ENCODE measurements at places on chromosomes 4 and X.

- DNase-seq: no peak
These were observed 47.8 kb upstream of the HSD17B10 start for GRCh38 chrX:53481816-53482465.

- DNase-seq: no peak
These were observed 85.9 kb downstream of the GATB start for GRCh38 chr4:151674804-151675391.

DNA sequence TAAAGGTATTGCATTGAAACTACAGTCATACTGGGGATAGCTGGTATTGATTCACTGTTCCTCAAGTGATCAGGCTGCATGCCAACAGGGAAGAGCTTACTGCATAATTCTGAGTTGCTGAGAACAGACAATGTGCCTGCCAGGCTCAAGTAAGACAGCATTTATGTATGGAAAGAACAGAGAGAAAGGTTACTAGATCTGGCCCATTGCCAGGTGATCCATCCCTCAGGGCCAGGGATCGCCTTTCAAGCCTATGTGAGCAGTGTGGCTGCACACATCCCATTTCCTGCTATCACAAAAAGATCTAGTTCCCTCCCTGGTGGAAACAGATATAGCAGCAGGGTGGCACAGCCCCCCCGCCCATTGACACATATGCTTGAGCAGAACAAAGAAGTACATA is 254.0 kb downstream of the TMA16 start:
- no peak for DNase-seq

DNA sequence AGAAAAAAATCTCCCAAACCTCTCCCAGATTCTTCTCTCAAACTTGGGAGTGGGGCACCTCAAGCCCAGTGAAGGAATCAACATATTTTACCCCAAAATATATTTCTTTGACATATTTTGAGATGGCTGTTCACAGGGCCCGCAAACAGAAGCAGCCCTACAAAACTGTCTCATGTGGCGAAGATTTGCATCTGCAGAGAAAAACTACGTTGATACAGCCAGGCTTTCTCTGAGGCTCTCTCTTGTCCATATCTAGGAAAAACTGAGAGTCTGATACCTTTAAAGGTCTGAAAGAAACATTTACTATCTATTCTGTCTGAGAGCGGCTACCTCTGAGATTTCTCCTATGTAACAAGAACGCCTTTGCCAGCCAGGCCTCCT is 23.3 kb upstream of the TMSB4X start:
- no peak for DNase-seq

DNA sequence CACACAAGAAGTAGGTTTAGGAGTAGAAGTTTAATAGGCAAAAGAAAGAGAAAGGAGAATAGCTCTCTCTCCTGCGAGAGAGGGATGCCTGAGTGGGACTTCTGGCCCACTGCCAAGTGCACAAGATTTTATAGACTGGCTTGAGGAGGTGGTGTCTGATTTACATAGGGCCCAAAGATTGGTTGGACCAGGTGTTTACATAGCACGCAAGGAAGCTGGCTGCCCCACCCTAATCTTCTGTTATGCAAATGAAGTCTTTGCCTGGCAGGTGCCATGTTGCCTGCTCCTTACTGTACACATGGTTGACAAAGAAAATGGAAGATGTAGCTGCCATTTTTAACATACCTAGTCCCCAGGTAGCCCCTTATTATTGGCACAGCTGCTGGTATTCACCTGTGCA is 170.8 kb upstream of the GATB start:
- no peak for DNase-seq

- DNase-seq: peak; percentile 31
These were observed 108.4 kb downstream of the DOCK11 start for GRCh38 chrX:118603981-118604380.

DNA sequence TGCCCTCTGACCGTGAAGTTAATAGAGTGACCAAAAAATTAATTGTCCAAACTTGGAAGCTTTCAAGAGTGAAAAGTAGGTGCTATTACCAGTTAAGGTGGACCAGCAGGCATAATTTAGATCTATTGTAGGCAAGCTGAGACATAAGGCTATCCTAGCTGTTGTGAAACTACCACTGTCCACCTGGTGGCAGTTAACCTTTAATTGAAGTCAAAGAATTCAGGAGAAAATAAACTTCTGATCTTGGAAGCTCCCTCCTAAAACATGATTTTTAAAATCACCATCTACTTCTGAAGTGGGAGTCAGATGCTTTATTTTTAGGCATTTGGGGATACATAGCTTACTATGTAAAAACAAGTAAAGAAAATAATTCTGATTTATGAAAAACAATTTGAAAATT is 636.3 kb upstream of the HTR2C start:
- no peak for DNase-seq

- no peak for DNase-seq
These were observed 85.8 kb downstream of the DCTD start for GRCh38 chr4:182831376-182831775.

- DNase-seq: no peak
These were observed 568 bp downstream of the FHDC1 start for GRCh38 chr4:152936446-152937335.

DNA sequence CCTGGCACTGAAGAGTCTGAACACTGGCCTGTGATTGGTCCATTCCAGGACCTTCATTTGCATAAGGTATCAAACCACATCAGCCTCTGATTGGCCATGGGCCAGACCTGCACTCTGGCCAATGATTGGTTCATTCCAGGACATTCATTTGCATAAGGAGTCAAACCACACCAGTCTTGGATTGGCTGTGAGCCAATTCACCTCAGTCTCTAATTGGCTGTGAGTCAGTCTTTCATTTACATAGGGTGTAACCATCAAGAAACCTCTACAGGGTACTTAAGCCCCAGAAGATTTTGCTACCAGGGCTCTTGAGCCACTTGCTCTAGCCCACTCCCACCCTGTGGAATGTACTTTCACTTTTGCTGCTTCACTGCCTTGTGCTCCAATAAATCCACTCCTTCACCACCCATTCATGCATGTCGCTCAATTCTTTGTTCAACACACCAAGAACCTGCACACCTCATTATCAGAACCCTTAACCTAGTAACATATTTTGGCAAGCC is 14.2 kb upstream of the HERC5 start:
- DNase-seq: no peak

GRCh38 chr4:110418641-110419040 is 57.3 kb upstream of the ENPEP start:
- no peak for DNase-seq

DNA sequence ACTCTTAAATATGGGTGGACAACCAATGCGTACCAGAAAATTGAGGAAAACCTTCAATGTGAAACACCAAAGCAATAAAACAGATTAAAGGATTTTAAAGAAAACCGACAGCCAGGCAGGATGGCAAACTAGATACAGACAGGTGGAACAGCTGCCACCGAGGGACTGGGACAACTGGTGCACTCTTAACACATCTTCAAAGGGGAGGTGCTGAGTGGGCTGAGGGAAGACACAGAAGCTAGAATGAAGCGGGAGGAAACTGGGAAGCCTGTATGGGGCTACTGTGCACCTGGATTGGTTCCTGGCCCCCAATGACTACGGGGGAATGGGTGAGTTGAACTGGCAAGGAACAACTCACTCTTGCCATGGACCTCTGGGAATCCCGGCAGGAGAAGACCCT is 20.7 kb downstream of the ZNF280C start:
- no peak for DNase-seq

- peak; percentile 35 for DNase-seq
These were observed 21.8 kb downstream of the HAUS3 start for GRCh38 chr4:2220016-2220630.

- no peak for DNase-seq
These were observed 195.2 kb downstream of the KDR start for GRCh38 chr4:54930226-54930625.

DNA sequence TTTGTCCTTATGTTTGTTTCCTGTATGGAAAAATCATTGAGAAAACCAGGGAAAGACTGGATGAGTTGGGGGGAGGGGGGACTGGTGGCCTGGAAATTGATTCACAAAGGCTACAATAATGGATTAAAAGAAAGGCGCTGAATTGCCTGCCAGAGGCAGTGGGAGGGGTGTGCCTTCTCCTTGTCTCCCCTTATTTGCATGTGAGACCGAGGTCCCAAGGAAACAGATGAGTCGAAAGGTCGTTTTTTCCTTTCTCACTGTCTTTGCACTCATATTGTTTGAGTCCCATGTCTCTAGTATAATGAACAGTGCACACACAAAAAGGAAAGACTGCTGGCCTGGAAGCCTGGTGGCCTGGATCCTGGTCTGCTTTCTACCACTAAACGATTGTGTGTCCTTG is 86.6 kb upstream of the ZDHHC15 start:
- DNase-seq: no peak

GRCh38 chr4:140090215-140090731 is 63.7 kb downstream of the MAML3 start:
- no peak for DNase-seq

DNA sequence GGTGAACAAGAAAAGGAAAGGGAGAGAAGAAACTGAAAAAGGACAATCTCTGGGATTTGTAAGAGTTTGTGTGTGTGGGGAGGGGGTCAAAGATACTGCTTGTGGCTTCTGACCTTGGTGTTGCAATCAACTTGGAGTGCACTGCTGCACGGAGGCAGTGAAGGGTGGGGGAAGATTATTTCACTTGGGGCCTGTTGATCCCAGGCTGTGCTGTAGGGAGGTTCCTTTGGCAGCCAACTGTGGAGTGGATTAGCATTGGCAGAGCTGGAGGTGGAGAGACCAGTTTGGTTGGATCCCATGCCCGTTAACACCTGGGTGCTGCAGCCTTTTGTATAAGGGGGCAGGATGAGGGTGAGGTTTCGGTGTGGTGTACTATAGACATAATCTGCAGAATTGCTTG is 38.2 kb downstream of the AFF1 start:
- DNase-seq: no peak

- no peak for DNase-seq
These were observed 297.2 kb upstream of the AADAT start for GRCh38 chr4:170386971-170387370.

DNA sequence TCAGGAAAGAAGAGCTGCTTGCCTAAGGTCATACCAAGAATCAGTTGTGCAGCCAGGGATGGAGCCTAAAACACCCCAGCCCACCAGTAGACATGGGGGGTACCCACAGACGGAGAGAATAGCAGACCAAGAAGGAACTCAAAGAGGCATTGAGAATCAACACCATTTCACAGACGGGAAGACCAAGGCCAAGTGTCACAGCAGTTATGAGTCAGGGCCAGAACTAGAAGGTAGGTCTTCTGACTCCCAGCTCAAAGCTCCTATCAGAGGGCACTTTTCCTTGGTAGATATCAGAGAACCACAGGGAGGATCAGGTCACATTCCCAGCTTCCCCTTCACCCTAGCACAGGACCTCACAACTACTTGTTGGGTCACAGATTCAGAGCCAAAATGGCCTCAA is 14.5 kb downstream of the OTUD5 start:
- DNase-seq: no peak

DNA sequence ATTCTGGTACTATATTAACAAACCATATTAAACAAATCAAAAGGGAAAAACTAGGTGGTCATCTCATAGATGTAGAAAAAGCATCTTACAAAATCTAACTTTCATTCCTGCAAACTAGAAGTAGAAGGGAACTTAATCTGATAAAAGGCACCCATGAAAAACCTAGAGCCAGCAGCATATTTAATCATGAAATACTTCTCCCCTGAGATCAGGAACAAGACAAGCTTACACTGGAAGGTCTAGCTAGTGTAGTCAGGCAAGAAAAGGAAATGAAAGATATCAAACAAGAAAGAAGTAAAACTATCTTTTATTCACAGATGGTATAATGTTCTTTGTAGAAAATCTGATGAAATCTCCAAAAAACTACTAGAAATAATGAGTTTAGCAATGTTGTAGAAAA is 41.2 kb downstream of the ATP10D start:
- DNase-seq: no peak

DNA sequence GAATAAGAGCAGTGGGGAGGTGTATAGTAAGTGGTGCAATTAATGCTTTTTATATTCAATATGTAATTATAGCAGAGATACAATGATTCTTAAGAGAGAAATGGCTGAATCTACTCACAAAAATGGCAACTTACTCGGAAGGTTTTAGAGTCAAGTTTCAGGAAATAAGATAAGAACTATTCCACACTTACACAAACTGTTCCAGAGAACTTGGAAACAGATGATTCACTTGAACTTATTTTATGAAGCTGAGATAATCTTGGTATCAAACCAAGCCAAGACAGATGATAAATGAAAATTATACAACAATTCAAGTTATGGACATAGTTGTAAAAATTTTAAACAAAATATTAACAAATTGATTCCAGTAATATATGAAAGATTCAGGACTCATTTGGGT is 311.3 kb upstream of the HS3ST1 start:
- DNase-seq: no peak

- DNase-seq: no peak
These were observed 201.9 kb downstream of the ADGRA3 start for GRCh38 chr4:22313976-22314375.
